MM.1S (cell line): ENCODE measurements at places on chromosomes 12 and 14.
A peak's percentile ranks its signal among the peaks of the same experiment; 100 is the strongest.

- H3K36me3 ChIP-seq = no peaks in the 10 kb centered on the region
- no peak for DNase-seq
- no peak overlapping the region for H3K4me3 ChIP-seq
- no peak overlapping the region for H3K27ac ChIP-seq
Observed at GRCh38 chr14:97120204-97120603, 323.0 kb downstream of the VRK1 start.

DNA sequence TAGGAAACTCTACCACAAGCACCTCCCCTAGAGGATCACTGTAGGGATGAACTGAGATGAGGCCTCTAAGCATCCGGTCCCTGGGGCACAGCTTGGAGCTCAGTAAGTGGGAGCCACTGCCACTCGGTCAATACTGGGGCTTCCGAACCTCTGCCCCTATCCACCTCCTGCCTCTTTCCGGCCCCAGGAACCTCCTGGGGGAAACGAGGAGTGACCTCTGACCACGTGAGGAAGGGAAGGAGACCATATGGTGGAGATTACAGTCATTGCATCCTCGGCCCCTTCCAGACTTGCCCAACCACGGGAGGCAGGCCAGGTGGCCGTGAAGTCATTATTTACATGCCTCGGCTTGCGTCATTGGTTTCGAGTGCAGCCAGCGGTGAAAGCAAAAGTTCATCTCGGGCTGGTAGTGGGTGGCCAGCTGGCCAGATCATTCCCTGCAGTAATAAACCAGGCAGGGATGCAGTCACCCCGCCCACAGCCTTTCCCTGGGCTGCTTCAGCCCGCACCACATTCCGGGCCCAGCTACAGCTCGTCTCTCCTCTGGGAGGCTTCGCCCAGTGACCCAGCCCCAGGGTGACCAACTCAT is 65.4 kb downstream of the C14orf132 start:
- peak overlapping the region; percentile 27 for H3K4me3 ChIP-seq
- peaks cover 5% of the 10 kb centered on the region for H3K4me1 ChIP-seq
- no peaks in the 10 kb centered on the region for H3K27me3 ChIP-seq

- DNase-seq = no peak
- H3K27ac ChIP-seq = no peak overlapping the region
- H3K27me3 ChIP-seq = no peaks in the 10 kb centered on the region
- no peak overlapping the region for H3K4me3 ChIP-seq
Observed at GRCh38 chr12:45286621-45287020, 70.7 kb downstream of the ANO6 start.

GRCh38 chr12:79055926-79056674 is 191.5 kb downstream of the SYT1 start:
- DNase-seq = no peak
- H3K4me3 ChIP-seq = no peak overlapping the region
- H3K27ac ChIP-seq = no peak overlapping the region
- H3K4me1 ChIP-seq = peaks cover 36% of the 10 kb centered on the region
- no peaks in the 10 kb centered on the region for H3K27me3 ChIP-seq

GRCh38 chr12:49126852-49127763 is 4.1 kb downstream of the TUBA1B start:
- peaks cover 6% of the 10 kb centered on the region; the same call in 1 of the 2 replicates for H3K4me1 ChIP-seq
- no peak for DNase-seq
- H3K4me3 ChIP-seq = no peak overlapping the region

- no peaks in the 10 kb centered on the region for H3K4me1 ChIP-seq
- H3K27me3 ChIP-seq = no peaks in the 10 kb centered on the region
- H3K27ac ChIP-seq = no peak overlapping the region
- H3K4me3 ChIP-seq = no peak overlapping the region
- no peaks in the 10 kb centered on the region for H3K36me3 ChIP-seq
Observed at GRCh38 chr12:58819345-58819744, 101.0 kb downstream of the LRIG3 start.

DNA sequence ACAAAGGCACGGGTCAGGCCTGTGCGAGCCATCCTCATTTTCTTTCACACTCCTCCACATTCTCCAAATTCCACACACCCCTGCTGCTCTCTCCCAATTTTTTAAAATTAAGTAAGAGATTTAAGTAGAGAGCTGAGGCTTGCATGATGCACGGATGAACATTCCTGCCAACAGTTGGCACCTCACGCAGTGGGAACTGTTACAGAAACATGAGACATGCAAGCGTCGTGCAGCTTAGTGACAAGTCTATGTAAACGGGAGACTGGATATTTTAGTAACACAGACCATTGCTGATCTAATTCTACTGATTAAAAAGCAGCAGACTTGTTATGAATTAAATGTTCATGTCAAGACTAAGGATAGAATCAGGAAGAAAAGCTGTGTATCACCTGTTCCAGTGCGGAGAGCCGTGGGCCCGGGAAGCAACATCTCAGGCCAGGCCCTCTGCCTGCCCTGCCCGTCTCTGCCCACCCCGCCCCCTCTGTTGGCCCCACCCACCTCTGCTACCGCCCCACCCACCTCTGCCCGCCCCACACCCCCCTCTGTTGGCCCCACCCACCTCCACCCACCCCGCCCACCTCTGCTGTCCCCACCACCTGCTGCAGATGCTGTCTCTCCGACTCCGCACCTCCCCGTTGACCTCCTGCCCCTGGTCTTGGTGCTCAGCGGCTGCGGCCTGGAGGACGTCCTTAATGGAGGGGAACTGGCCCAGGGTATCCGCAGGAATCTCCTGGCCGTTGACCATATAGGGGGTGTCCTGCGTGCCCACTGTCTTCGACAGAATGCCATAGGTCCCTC is 21.2 kb downstream of the GOLGA3 start:
- DNase-seq = no peak
- H3K36me3 ChIP-seq = no peaks in the 10 kb centered on the region
- no peaks in the 10 kb centered on the region for H3K4me1 ChIP-seq

DNA sequence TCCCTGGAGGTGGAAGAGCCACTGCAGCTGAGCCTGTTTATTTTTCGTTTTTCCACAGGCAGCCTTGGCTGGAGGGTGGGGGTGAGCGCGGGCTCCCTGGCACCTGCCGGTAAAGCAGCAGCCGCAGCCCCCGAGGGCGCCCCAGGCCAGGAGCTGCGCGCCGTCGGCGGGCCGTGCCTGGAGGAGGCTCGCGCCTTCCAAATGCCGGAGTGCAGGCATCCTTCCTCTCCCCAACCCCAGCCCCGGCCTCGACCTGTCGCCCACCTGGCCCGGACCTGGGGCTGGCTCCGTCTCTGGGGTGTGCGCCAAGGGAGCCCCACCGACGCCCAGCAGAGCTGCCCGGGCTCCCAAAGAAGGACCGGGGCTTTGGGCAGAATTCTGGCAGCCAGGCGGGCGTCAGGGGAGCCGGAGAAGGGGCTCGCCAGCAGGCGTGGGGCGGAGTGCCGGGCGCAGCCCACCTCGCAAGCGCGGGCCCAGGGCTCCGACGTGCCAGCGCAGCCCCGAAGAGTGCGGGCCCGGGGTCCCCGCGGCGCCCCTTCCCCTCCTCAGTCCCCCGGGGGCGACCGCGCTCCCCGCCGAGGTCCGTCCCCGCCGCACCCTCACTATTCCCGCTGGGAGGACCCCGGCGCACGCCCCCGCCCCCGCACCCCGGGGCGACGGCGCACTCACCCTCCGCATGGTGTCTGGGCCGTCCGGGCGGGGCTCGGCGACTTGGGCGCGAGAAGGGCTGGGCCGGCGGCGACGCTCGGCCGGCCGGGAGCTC is 130.3 kb downstream of the NDUFA12 start:
- H3K4me3 ChIP-seq = peak overlapping the region; percentile 78
- H3K4me1 ChIP-seq = peaks cover 10% of the 10 kb centered on the region; the same call in 1 of the 2 replicates
- no peak overlapping the region for H3K27ac ChIP-seq

DNA sequence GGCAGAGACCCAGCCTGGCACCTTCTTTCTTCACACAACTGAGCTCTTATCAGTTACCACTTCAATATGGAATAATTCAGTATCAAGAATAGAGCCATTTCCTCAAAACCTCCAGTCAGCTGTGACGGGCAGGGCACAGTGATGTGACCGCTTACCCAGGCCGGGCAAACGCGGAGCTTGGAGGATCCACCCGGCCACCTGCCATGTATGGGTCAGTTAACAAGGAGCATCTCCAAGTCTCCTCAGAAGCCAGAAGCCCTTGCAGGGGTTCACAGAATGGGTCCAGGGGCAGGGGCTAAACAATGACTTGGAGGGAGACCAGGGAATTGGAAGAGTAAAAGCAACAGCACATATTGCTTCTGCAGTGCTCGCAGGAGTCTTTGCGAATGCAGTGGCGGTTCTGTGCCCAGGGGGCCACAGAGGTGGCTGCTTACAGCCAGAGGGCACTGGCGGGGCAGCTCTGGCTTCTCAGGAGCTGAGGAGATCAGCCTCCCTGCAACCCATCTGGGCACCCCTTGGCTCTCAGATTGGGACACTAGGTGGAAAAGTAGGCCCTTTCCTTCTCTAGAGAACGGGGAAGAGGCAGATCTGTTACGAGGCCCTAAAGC is 162.3 kb downstream of the CALM1 start:
- no peak for DNase-seq
- no peaks in the 10 kb centered on the region for H3K4me1 ChIP-seq
- H3K27ac ChIP-seq = no peak overlapping the region
- H3K27me3 ChIP-seq = no peaks in the 10 kb centered on the region
- H3K4me3 ChIP-seq = no peak overlapping the region
- H3K36me3 ChIP-seq = no peaks in the 10 kb centered on the region

GRCh38 chr14:64877846-64878245 is 1.9 kb downstream of the SPTB start:
- no peak overlapping the region for H3K4me3 ChIP-seq
- no peaks in the 10 kb centered on the region for H3K36me3 ChIP-seq
- H3K27ac ChIP-seq = no peak overlapping the region
- H3K27me3 ChIP-seq = no peaks in the 10 kb centered on the region
- DNase-seq = no peak

GRCh38 chr12:20305470-20305869 is 62.9 kb upstream of the PDE3A start:
- H3K36me3 ChIP-seq = no peaks in the 10 kb centered on the region
- H3K4me1 ChIP-seq = no peaks in the 10 kb centered on the region
- H3K27me3 ChIP-seq = no peaks in the 10 kb centered on the region
- H3K4me3 ChIP-seq = no peak overlapping the region

- H3K36me3 ChIP-seq = no peaks in the 10 kb centered on the region; the same call in 1 of the 2 replicates
- H3K27ac ChIP-seq = no peak overlapping the region
- H3K27me3 ChIP-seq = no peaks in the 10 kb centered on the region
- 0 out of 2 replicates have a peak, but pooled peaks cover 2% of the 10 kb centered on the region for H3K4me1 ChIP-seq
- H3K4me3 ChIP-seq = no peak overlapping the region
Observed at GRCh38 chr12:68081561-68081960, 78.0 kb downstream of the IFNG start.

DNA sequence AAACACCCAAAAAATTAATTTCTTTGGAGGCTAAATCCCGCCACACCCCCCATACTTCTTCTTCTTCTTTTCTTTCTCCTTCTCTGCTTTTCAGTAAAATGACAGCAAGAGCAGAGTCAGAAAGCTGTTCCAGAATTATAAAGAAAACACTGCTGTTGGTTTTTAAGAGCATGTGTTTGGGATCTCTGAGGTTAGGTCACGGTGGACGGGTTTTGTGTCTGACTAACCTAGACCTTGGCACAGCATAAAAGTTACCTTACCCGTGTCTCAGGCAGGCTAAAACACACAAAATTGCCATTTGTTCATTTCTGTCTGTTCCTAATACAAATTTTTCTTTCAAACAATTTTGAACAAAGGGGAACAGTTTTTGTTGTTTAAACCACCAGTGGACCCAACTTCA is 540.8 kb downstream of the NRXN3 start:
- no peak overlapping the region for H3K4me3 ChIP-seq
- DNase-seq = no peak
- no peaks in the 10 kb centered on the region for H3K27me3 ChIP-seq
- no peaks in the 10 kb centered on the region for H3K36me3 ChIP-seq
- no peaks in the 10 kb centered on the region for H3K4me1 ChIP-seq

DNA sequence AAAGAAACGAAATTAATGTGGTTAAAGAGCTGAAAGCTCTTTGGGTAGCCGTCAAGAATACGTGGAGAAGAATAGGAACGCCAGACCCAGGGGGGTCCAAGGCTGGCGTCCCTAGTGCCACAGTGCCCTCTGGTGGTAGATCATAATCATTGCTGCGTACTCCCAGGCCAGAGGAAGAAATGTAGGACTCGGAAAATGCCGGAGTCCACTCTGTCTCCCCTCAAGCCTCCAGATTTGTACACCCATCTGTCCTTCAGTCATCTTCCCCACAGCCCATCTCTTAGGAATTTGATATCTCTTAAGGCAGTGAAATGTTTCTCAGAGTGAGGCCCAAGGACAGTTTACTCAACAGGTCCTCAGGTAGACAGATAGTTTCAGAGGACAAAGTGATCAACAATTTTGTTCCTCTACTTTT is 25.4 kb upstream of the PLEKHG6 start:
- no peaks in the 10 kb centered on the region for H3K27me3 ChIP-seq
- DNase-seq = peak; percentile 66
- H3K27ac ChIP-seq = no peak overlapping the region

- no peak overlapping the region for H3K27ac ChIP-seq
- H3K27me3 ChIP-seq = no peaks in the 10 kb centered on the region
- H3K36me3 ChIP-seq = no peaks in the 10 kb centered on the region
- H3K4me3 ChIP-seq = no peak overlapping the region
Observed at GRCh38 chr14:31194095-31194494, 13.5 kb downstream of the HECTD1 start.

DNA sequence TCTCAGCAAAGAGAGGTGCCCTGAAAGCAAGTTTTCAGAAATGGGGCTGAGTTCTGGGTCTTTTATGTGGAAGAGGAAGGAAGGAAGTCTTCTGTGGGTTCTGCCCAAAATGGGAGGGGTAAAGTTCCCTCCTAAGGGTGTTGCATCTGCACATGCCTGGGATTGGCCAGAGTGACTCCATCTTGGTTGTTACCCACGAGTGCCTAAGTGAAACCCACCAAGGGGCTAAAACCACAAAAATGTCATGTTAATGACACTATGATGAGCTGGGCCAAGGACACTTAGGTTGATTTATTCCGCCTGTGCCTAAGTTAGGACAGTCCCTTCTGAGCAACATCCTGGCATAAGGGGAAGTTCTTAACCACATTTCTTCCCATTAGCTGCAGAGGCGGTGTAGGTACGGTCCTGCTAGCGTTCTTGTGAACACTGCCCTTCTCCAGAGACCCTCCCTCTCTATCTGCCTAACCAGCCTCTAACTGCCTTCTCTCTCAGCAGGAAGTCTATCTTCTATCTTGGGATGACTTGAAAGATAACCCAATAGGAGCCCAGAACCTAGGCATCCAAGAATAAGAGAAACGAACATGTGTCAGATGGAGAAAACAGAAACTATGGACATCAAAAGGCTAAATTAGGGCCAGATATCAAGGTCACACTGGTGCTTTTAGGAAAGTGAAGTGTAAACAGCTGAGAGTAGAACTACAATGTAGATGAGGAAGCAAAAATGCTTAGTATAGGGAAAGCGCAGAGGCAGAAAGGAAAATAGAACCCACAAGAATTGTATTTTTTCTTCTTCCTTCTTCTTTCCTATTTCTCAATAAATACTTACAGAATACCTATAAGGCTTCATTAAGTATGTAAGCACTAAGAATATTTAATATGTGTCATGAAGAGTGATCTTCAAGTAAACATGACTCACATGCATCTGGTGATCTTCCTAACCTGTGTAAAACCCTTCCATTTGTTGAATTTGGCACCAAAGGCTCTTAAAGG is 104.2 kb upstream of the AMN1 start:
- no peaks in the 10 kb centered on the region for H3K36me3 ChIP-seq
- no peak overlapping the region for H3K27ac ChIP-seq
- H3K4me1 ChIP-seq = no peaks in the 10 kb centered on the region
- H3K4me3 ChIP-seq = no peak overlapping the region
- DNase-seq = no peak
